ENCODE measurements at places on chromosomes 4 and X.

DNA sequence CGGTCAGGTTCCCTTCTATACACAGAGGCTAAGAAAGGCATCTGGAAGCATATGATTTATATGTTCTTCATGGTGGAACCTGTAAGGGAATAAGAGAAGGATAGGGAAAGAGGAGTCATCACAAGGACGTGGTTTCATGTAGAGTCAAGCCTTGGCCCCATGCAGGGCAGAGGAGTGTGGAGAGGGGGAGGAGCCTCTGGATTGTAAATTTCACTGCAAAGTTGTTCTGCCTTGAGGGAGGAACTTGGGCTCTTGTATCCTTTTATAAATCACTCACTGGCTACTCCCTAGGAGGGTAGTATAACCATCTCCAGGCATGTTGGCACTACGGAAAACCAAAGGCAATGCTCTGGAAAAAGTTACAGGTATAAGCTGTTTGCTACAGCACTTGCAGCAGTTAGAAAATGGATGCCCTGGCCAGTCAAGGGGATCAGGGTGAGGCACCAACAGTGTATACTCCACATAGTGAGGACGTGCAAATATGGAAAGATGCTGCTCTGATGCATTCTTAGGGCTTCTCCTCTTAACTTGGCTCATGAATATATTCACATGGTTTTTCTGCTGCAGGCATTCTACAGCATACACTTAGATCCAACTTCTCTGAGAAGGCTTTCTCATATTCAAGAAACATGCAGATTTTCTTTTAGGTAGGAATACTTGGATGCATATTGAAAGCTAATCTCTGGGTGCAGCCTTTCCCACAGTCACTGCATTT lies 60.3 kb upstream of the ZNF81 start:
- no peak for DNase-seq

DNA sequence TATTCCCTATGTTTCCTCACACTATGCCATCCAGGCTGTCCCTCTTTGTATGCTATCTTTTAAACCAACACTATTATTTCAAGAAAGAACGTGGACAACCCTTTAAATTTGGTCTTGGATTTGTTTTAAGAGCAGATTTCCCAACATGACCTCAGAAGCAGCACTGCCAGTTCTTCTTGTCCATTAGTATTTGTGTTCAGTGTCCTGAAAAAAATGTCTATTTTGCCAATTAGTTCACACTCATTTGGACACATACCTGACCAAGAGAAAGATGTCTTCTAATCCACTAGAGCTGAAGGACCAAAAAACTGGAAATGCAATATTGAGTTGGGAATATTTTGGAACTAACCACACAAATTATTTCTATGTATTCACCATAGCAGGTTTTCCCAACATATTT lies 223.2 kb upstream of the CNKSR2 start:
- DNase-seq, result no peak

DNA sequence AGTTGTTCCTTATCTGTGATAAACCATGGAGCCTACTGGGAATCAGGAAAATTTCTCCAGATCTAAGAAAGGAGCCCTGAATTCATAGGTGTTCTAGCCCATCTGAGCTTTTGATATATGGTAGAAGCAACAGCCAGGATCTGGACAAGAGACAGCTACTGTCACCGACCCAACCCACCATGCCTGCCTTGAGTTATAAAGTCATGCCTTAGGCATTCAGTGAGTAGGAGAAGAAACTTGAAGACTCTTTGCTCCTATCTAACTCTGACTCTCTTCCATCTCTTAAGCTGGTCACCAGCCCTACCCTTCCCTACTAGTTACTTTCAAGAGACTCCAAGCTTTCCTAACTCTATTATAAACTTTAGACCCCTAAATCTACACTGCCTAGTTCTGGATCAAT lies 83.9 kb upstream of the FAM9B start:
- no peak for DNase-seq

GRCh38 chr4:107987916-107988762 lies 1.6 kb upstream of the HADH start:
- no peak for DNase-seq

- no peak for DNase-seq
These were observed 60.7 kb upstream of the PGM2 start for GRCh38 chr4:37765741-37766140.

DNA sequence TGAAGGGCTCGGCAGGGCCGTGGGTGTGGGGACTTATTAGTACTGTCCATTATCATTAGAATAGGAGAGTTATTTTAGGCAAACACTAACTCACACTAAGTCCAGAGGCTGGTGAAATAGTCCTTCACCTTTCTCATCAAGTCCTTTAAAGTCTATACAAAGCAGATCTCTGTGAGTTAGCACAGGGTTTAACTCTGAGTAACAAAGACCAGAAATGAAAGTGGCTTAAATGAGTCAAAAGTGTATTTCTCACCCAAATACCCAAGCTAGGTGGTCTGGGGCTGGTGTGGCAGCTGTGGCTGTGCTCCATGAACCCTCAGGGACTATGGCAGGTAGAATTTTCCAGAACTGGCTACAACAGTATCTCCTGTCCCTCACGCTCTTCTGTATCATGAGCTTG lies 263.2 kb downstream of the BCOR start:
- no peak for DNase-seq

DNA sequence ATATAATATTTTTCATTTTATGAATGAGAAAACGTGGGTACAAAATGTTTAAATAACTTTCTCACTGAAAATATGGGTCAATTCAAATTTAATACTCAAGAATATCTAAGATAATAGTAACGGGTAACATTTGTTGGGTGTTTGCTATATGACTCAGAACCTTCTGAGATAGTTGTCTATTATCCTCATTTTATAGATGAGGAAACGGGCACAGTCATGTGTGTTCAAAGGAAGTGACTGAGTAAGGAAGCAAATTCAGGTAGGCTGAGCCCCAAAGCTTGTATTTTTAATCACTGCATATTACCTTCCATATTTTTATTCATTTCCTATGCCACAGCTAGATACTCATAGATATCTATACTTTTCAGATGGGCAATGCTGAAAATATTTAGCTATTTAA lies 12.2 kb upstream of the CAMK2D start:
- DNase-seq, result no peak

GRCh38 chr4:159279084-159279483 lies 176.2 kb downstream of the RAPGEF2 start:
- no peak for DNase-seq
